ENCODE measurements at places on chromosomes 12 and 14. TPM values are rescaled to one million over a fixed set of nuclear protein-coding genes. Genes with fewer than 3 reads are reported as not detected.

DNA sequence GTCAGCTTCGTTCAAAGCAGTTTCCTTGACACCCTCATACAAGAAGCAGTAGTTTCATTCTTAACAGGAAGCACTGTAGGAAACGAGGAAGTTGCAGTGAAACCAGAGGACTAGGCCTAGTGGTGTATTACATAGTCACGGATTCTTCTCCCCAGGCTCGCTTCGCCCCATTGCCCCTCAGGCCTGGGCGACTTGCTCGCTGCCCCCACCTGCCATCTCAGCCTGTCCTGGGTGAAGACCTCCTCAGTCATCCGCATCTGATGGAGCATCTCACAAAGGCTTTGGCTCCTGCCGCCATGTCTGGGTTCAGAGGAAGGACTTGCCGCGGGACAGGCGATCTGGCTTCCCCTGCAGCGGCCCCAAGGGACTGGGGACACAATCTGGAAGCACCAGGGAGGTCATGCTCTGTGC is 93.5 kb downstream of the LMNTD1 start:
- H3K4me1 ChIP-seq, result peaks cover 8% of the 10 kb centered on the region
- H3K27ac ChIP-seq, result no peak overlapping the region
- no peaks in the 10 kb centered on the region for H3K36me3 ChIP-seq
- no peak overlapping the region for H3K4me3 ChIP-seq
- H3K27me3 ChIP-seq, result no peaks in the 10 kb centered on the region

GRCh38 chr12:54172168-54172567 is 16.6 kb downstream of the SMUG1 start:
- no peaks in the 10 kb centered on the region for H3K36me3 ChIP-seq
- H3K27me3 ChIP-seq, result no peaks in the 10 kb centered on the region
- peaks cover under 1% of the 10 kb centered on the region for H3K4me1 ChIP-seq
- no peak for DNase-seq

The FAM186B gene
- total RNA-seq, result 1.1 TPM

DNA sequence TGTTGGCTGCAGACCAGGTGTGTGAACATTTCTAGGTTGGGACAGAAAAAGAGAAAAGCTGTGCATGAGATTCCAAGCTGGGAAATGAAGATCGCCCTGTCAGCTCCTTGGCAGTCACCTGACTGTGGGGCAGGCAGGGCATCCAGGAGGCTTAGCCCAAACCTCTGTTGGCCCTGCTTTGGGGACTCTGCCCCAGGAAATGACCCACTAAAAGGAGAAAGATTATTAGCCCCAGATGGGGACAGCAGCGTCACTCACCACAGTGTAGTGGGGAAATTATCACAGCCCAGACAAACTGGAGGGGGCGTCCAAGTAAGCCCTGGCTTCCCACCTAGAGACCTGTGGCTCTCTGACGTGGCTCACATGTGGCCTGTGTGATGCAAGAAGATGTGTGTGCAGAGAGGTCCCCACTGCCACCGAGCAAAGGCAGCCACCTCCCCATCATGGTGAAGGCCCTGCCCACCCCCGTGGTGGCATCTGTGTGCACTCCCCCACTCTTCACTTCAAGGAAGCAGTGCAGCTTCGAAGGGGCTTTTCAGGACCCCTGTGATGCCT is 39.1 kb downstream of the DIO3 start:
- H3K4me1 ChIP-seq, result no peaks in the 10 kb centered on the region
- no peak overlapping the region for H3K27ac ChIP-seq
- no peak overlapping the region for H3K4me3 ChIP-seq
- H3K36me3 ChIP-seq, result no peaks in the 10 kb centered on the region
- DNase-seq, result no peak
- H3K27me3 ChIP-seq, result no peaks in the 10 kb centered on the region

DNA sequence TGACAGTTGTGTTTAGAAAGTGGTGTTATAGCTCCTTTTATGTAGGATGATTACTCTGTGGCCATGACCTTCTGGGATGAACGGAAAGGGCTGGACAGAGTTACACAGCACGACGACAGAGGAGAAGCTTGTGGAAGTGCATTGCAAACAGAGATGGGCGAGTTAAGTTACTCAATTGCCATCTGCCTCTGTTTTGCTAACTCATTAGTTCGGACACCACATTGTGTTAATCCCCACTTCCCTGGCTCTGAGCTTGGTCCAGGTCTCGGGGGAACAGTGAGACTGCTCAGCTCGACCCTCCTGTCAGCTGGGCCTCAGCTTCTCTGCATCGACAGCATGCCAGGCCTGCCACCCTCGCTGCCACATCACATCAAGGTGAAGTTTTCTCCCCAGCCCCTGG is 408.0 kb downstream of the ZFP36L1 start:
- H3K36me3 ChIP-seq, result no peaks in the 10 kb centered on the region
- H3K27me3 ChIP-seq, result no peaks in the 10 kb centered on the region
- no peak overlapping the region for H3K4me3 ChIP-seq
- H3K27ac ChIP-seq, result peak overlapping the region; percentile 20
- DNase-seq, result no peak

The DIO3 gene
- total RNA-seq, result 0.79 TPM

The SP7 gene
- total RNA-seq, result not detected

All from esophagus squamous epithelium (tissue), 5 donors.